ENCODE measurements at places on chromosomes 12 and 14.

DNA sequence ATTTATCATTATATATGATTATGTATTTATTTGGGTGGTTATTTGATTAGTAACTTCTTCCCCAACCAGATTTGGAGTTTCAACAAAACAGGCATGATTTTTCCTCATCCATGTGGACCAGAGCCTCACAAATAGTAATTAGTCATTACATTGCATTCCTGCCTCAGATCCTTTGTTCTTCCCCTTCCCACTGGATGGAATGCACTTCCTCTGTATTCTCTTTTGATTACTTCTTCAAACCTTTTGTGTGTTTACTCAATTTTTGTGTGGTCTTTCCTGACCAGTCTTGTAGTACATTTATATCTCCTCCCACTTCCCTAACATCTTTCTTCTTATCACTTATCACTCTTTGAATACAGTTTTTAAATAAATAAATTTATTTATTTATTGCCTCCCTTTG is 15.5 kb downstream of the SYT1 start:
- no peak for DNase-seq

DNA sequence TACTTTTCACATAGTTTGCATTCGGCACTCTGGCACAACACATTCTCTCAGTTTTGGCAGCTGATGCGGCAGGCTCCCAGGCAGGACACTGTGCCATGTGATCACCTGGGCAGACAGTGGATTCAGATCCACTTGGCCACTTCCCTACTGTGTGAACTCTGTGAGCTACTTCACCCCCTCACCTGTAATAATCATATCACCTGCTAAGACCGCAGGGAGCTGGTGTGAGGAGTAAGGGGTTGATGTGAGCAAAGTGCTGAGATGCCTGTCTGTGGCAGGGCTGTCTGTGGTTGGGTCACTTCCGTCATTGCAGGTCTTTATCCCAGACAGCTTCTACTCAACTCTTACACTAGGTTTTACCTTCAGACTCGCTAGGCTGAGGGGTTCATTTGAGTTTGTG is 50.4 kb upstream of the AMN start:
- no peak for DNase-seq

DNA sequence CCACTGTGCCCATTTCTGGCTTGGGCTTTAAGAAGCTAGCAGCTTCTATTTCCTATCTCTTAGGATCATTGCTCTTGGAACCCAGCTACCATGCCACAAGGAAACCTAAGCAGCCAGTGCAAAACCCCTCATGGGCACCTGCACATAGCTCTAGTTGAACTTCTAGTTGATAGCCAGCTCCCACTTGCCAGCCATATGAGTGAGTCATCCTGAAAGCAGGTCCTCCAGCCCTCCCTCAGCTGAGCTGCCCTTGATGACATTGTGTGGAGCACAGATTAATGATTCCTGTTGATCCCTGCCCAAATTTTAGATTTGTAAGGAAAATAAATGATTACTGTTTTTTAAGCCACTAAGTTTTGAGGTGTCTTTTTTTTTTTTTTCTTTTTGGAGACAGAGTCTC is 234.2 kb upstream of the FBXO33 start:
- DNase-seq: no peak

GRCh38 chr14:99346470-99347080 is 74.6 kb upstream of the BCL11B start:
- no peak for DNase-seq

GRCh38 chr14:76998910-76999309 is 29.6 kb downstream of the IRF2BPL start:
- DNase-seq: no peak

DNA sequence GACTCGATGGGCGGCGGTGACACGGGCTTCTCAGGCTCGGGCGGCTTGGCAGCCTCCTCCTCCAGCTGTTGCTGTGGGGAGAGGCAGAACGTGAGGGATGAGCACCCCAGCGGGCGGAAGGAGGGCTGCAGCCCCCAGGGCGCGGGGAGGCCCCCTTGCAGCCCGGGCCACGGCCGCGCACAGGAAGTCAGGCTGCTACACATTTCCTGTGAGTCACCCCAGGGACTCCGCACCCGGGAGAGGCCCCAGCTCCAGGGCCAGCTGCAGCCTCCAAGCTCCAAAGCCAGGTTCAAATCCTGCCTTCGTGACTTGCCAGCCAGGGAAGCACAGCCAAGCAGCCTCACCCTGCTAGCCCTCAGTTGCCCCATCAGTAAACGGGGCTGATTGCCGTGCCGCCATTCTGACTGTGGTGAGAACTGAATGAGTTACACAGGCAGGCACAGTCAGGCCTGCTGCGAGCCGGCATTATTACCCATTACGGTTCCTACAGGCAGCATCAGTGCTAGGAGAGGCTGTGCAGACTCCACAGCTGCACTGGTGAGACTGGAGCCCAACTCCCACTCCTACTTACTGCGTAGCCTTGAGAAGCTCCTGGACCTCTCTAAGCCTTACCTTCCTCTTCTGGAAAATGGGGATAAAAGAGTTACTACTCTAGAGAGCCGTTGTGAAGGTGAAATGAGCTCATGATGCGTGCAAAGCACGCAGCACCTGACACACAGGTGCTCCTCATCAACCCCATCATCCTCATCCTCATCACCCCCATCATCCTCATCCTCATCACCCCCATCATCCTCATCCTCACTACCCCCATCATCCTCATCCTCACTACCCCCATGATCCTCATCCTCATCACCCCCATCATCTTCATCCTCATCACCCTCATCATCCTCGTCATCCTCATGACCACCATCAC is 100.9 kb downstream of the NCOR2 start:
- DNase-seq: no peak

DNA sequence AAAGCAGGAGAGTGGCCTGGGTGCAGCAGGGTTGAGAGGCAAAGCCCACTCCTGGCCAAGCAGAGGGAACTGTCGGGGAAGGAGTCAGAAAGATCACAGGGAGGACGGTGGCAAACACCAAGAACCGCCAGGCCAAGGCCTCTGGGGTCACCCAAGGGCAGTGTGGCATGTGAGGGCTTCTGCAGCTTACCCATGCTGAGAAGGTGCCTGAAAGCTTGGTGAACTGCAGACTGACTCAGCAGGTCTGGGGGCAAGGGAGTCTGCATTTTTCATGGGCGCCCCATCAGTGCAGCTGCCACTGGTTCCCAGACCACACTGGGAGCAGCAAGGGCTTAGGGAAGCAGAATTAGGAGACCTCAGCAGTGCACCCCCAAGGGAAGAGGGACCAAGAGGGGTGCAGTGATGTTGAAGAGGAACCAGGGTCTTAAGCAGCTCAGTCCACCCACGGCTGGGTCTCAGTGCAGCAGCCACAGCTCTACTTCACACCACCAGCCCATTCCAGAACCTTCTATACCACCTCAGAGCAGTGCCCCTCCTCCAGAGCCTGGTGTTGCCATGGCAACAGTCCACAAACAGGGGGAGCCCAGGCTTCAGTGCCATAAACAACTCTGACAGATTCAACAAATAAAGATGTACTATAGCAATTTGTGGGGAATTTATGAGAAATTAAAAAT is 59.4 kb downstream of the ITPK1 start:
- no peak for DNase-seq

GRCh38 chr14:23154964-23155587 is 28.4 kb downstream of the SLC7A8 start:
- no peak for DNase-seq

GRCh38 chr12:3837049-3837448 is 36.1 kb downstream of the PARP11 start:
- no peak for DNase-seq

GRCh38 chr14:104561124-104561557 is 18.4 kb upstream of the C14orf180 start:
- no peak for DNase-seq

DNA sequence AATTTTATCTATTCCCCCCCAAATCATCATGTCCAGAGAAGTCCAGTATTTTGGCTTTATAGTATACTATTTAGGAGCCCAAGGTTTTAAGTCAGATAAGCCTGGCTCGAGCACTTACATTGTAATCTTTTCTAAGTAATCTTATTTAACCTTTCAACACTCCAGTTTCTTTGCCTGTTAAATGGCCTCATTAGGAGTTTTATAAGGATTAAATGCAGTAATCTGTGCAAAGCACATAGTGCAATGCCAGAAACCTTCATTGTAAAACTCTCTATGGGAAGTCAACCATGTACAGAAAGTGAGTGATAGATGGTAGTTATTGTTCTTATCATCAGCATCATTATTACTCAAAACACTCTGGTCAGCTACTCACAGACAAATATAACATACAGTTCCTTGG is 1330.4 kb downstream of the SLC16A7 start:
- no peak for DNase-seq

GRCh38 chr12:13170892-13171490 is 25.5 kb upstream of the EMP1 start:
- no peak for DNase-seq

- no peak for DNase-seq
These were observed 270.9 kb upstream of the SYT10 start for GRCh38 chr12:33710548-33710947.

DNA sequence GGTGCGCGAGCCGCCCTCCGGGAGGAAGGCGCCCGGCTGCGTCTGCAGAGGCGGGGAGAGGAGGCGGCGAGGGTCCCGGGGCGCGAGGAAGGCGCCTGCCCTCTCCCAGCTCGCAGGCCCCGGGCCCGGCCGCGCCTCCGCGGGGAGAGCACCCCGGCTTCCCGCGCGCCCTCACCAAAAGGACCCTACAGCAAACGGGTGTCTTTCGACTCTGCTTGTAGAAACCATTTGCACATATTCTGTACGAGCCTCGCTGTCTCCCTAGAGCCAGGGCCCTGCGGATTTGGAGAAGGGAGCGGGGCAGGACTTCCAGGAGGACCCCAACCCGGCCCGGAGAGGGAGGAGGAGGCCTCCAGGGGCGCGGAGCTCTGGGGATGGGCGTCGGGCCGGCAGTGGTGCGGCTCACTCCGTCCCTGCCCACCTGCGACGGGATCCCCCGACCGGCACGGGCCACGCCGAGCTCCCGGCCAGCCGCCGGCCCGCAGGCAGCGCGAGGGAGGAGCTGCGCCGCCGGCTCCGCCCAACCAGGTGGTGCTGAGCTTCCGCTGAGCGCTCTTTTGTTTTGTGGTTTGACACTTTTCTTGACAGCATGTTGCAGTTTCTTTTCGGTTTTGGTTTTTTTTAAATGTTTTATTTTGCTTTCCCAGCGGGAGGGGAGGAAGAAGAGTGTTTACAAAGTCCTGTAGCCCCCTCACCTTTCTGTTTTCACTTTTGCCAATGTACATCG is 103.3 kb upstream of the FKBP4 start:
- DNase-seq: peak; percentile 62

- DNase-seq: no peak
These were observed 35.3 kb upstream of the TMTC1 start for GRCh38 chr12:29818916-29819623.

DNA sequence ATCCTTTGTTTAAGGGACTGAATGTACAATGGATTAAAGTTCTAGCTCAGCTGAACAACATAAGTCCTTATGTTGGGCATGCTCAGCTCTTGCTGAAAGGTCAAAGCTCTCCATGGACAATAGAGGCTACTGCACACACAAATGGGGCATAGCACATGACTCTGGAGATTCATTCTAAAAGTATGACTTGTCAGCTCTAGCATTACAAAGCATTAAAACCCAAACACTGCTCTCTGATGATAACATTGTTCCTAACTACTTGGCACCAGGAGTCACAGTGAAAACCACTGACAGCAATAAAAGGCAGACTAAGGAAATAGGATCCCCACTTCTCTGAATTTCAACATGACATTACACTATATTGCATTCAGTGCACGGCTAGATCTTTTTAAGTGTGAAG is 21.9 kb upstream of the FSCB start:
- DNase-seq: no peak

- DNase-seq: no peak
These were observed 296.3 kb downstream of the CCDC91 start for GRCh38 chr12:28486521-28486920.

- no peak for DNase-seq
These were observed 24.1 kb downstream of the DMAC2L start for GRCh38 chr14:50335989-50336824.

GRCh38 chr12:112121780-112122565 is 3.4 kb upstream of the TRAFD1 start:
- peak; percentile 75 for DNase-seq

GRCh38 chr14:35146711-35147149 is 24.4 kb downstream of the PRORP start:
- no peak for DNase-seq

- DNase-seq: no peak
These were observed 5.2 kb downstream of the RITA1 start for GRCh38 chr12:113190761-113191160.

GRCh38 chr12:64083285-64084210 is 138.5 kb downstream of the KICS2 start:
- peak; percentile 73 for DNase-seq
